ENCODE measurements at places on chromosomes 7 and 10.

- no peak for DNase-seq
Measured at GRCh38 chr10:61942604-61943461, 41.3 kb downstream of the ARID5B start.

GRCh38 chr10:5775685-5776084 lies 37.5 kb downstream of the GDI2 start:
- DNase-seq, result peak; percentile 62

- DNase-seq, result no peak
Measured at GRCh38 chr10:71216363-71216695, 4.0 kb downstream of the UNC5B start.

DNA sequence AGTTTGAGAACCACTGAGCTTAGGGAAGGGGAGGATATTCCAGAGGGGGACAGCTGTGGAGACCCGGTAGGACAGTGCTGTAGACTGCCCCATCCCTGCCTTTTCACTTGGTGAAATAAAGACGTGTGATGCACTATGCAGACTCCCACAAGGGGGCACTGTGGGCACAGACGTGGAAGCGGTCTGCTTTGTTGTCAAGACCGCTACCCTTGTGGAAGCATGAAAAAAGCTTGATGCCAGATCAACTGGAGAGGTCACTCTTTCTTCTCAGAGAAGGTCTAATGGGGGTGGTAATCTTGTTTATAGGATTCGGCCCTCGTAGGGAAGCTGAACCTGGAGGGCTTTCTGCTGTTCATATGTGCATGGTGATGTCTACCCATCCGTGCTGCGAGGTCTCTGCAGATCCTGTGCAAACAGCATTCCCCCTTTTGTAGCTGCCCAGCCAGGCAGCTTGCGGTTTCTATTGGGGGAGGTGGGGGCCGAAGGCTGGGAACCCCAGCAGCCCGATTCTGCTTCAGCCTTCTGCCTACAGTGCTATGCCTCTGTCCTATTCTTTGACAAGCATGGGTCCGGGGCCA lies 13.7 kb downstream of the RPS24 start:
- DNase-seq, result peak; percentile 93

GRCh38 chr10:126135177-126135576 lies 238.8 kb downstream of the FANK1 start:
- DNase-seq, result no peak

- DNase-seq, result peak; percentile 61
Measured at GRCh38 chr7:130758429-130759056, 24.5 kb upstream of the KLF14 start.

- no peak for DNase-seq
Measured at GRCh38 chr7:7830122-7830878, 111.9 kb upstream of the RPA3 start.

DNA sequence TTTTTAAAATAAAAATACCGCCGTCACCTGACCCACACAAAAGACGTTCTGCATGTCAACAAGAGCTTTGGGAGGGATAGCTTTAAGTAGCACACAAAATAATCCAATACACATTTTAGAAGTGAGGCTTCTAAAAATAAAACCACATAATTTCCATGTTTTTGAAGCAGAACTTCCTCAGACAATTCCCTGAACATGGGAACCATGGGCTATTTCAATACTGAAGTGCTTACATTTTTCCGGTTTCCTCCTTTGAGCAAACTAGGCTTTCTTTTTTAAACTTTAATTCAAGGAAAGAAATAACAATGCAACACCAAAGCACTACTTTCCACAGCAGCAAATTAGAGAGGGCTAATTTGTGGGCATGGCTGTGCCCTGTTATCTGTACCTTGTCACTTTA lies 59.9 kb downstream of the ELMO1 start:
- no peak for DNase-seq

- no peak for DNase-seq
Measured at GRCh38 chr7:123260428-123260960, 60.7 kb upstream of the SLC13A1 start.

GRCh38 chr10:124562425-124563060 lies 100.9 kb downstream of the LHPP start:
- no peak for DNase-seq

- no peak for DNase-seq
Measured at GRCh38 chr7:132554446-132554845, 21.8 kb downstream of the PLXNA4 start.

- DNase-seq, result no peak
Measured at GRCh38 chr10:31064348-31064747, 32.7 kb upstream of the ZNF438 start.

DNA sequence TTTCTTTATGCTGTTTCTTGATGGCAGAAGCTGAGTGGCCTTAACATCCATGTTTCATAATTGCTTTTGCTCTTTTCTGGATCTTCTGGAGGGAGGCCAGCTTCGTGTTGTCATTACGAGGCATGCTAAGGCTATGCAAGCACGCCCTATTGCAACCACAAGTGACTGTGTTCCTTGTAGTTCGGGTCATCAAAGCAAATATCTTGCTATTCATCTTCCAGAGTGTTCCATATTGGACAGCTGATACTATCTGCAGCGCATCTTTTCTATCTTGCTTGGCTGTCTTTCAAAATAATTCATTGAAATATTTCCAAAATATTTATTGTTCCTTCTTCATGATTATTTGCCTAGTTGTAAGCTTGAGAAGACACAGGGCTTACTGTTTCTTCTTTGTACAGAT lies 5.0 kb downstream of the EPHB6 start:
- no peak for DNase-seq

DNA sequence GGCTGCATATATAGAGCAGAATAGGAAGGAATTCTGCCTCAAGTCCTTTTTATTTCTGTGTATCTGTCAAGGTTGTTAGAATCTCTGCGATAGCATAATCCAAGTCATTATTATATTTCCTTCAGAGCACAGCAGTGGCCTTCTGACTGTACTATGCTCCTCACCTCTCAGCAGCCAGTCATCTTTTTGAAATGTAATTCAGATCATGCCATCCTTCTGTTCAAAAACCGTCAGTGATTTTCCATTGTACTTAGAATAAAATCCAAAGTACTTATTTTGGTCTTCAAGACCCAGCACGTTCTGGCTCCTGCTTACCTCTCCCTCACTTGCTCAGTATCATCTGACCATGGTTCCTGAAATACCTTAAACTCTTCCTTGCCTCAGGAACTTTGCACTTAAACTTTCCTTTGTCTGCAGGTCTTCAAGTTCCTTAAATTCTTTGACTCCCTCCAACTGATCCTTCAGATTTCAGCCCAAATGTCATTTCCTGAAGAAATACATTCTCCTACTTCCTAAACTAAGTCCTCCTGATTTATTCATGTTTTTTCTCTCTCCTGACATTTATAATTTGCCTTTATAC lies 112.4 kb downstream of the ST7 start:
- no peak for DNase-seq

GRCh38 chr7:70132852-70133690 lies 534.8 kb downstream of the AUTS2 start:
- DNase-seq, result no peak

DNA sequence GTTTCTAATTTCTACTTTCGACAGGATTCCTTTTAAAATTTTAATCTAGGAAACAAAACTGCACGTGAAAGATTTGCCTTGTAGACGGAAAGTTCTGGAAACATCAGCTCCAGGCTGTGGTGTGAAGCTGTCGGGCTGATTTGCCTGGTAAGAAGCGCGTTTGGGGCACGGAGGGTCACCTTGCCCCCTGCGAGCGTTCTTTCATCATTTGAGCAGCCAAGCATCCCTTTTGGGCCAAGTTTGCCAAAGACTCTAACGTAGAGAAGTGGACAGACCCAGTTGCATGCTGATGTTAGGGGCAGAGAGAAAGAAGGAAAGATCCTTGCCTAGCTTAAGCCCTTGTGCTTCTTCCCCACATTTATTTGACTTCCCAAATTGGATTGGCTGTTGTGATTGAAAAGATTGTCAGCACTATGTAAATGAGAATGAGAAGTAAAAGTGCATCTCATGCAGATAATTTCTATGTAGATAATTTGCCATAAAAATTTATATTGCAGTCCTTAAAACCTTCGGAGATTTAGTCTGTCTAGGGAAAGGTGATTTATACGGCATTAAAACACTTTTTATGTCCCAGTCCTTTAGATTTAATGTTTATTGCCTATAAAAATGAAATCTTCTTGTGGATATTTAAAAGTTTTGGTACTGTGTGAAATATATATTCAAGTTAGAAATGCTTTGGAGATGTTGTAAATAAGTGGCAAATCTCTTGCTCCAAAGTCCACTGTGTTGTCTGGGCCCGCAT lies 76.1 kb downstream of the CUX1 start:
- DNase-seq, result no peak

DNA sequence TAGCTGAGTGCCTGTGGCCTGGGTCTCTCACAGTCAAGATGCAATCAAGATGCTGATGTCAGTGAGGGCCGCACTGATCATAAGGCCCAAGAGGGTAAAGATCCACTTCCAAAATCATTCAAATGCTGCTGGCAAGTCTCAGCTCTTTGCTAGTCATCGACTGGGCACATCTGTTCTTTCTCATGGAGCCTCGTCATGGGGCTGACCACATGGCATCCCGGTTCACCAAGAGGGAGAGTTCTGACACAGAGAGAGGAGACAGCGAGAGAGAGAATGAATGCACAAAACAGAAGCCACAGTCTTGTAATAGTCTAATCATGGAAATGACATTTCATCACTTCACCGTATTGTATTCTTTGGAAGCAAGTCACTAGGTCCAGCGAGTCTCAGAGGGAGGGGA lies 1067.5 kb upstream of the C7orf33 start:
- no peak for DNase-seq

GRCh38 chr7:136000288-136000913 lies 23.2 kb upstream of the MTPN start:
- DNase-seq, result no peak

GRCh38 chr7:148230296-148230695 lies 360.3 kb upstream of the C7orf33 start:
- DNase-seq, result no peak

- no peak for DNase-seq
Measured at GRCh38 chr7:112334366-112334765, 115.9 kb upstream of the IFRD1 start.

DNA sequence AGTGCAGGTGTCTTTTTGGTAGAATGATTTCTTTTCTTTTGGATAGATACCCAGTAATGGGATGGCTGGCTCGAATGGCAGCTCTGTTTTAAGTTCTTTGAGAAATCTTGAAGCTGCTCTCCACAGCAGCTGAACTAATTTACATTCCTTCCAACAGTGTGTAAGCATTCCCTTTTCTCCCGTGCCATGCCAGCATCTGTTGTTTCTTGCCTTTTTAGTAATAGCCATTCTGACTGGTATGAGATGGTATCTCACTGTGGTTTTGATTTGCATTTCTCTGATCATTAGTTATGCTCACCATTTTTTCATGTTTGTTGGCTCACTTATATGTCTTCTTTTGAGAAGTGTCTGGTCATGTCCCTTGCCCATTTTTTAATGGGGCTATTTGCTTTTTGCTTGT lies 486.3 kb downstream of the GALNT17 start:
- DNase-seq, result no peak

GRCh38 chr7:11315666-11316258 lies 342.1 kb downstream of the PHF14 start:
- no peak for DNase-seq

DNA sequence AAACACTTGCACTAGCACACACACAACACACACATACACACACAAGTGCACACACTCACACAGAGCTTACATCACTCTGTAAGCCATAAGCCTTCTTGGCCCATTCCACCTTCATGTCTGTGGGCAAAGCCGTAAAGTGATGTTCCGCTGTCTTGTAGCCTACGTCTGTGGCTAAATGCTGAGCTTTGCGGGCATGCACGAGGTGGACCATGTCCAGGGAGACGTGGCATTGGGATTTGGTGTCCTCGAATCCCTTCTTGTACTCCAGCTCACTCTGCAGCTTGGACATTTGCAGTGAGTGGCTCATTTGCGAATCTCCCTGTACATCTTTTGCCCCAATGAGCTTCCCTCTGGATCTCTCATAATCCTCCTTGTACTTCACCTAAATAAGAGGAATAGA lies 42.0 kb downstream of the NRAP start:
- DNase-seq, result no peak

DNA sequence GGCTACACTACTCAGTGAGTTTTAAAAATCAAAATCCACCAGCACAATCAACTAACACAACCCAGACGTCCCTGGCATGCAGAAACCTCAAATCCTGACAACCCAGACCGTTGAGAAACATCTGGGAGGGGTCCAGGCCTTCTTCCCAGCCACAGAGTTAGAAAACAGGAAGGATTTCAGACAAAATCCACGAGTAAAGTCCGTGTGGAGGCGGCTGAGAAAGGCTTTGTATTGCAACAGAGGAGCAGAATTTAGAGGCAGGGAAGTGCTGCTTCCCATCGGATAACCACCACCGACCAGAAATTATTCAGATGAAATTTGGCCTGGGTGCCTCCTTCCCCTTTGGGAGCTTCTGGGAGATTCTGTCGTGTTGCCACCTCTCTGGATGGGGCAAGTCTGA lies 61.5 kb downstream of the TNS3 start:
- DNase-seq, result peak; percentile 96

- DNase-seq, result no peak
Measured at GRCh38 chr7:121079425-121080169, 91.1 kb downstream of the CPED1 start.

GRCh38 chr7:22193450-22193983 lies 163.4 kb downstream of the RAPGEF5 start:
- DNase-seq, result no peak

DNA sequence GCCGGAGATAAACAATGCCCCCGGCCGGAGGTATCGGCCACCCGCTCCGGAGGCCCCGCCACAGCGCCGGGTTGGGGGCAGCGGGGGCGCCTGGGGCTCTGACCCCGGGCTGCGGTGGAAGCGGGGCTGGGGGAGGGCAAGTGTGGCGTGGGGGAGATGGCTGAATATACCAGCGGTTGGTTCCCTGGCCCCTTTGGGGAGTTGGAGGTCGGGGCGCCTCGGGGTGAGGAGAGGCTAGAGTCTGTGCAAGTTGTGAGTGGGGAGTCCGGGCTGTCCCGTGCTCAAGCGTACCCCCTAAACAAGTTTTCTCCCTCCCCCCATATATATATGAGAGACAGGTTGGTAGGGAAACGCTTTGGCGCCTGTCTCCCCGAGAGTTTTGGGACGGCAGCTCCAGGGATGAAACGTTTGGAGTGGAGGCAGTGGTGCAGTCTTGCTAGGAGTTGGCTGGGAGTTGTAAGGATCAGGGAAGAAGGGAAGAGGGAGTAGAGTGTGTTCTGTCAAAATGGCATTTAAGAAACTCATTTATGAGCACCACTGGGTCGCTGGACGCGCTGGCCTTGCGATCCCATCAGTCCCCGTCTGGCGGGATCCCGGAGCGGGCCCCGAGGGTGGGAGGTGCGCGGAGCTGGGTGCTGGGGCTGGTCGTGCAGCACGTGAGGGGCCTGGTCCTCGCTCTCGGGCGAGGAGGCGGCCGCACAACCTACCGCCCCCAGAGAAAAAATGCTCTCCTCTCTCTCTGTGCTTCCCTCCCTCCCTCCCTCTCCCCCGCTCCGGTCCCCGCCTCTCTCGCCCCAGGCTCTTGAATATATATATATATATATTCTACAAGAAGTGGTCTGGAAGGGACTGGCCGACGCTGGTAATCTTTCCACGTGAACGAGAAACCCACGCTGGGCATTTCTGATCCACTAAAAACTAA lies 1.1 kb downstream of the TET1 start:
- no peak for DNase-seq

- DNase-seq, result no peak
Measured at GRCh38 chr10:70699659-70700174, 27.4 kb downstream of the ADAMTS14 start.
